ENCODE measurements at places on chromosomes 12 and 14.

DNA sequence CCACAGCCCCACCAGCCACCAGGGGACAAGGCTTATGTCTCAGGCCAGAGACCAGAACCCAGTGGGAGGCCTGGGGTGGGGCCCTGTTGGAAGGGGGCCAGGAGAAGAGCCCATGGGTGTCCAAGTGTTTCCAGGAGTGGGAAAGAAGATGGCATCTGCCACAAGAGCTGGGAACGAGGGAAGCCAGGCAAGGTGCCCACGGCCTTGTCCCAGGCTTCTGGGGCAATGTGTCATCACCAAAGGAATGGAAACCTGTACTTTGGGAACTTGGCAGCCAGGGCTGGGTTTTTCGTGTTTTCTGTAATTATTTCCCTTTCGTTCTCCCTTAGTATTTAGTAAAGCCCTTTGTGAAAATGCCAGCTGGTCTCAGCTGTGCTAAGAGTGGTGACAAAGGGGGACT, 5.3 kb upstream of the PGF start:
- no peak for DNase-seq

DNA sequence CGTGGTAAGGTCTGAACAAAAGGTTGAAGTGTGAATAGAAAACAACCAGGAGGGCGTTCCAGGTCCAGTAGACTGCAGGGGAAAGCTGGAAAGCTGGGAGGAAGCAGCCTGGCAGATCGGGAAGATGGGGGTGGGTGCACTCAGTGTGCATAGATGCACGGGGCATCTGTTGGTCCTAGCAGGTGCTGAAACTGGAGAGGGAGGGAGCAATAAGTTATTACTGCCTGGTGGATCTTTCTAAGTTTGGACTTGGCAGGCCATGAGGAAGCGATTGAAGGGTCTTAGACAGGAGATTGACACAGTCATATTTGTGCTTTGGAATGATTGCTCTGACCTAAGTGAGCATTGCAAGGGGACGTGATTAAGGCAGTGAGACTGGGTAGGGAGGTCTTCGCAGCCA, 194.4 kb downstream of the EFCAB11 start:
- no peak for DNase-seq

- no peak for DNase-seq
These were observed 150.8 kb upstream of the FSCB start for GRCh38 chr14:44657696-44658388.

DNA sequence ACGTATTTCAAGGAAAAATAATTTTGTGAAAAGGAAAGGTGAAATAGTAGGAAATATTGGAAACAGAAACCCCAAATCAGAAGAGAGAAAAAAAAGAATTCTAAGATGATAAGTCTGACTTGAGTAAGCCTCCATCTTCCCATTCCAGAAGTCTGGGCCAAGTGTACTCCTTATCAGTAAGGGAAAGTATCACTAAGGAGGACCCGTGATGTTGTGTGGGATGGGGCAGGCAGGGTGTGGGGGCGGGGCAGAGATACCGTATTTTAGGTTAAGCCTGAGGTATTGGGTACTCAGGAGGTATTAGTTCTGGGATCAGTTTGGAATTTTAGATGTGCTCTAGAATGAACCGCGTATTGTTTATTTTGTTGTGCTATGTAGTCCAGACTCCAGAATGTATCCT, 33.8 kb upstream of the PSMA6 start:
- DNase-seq, result no peak

DNA sequence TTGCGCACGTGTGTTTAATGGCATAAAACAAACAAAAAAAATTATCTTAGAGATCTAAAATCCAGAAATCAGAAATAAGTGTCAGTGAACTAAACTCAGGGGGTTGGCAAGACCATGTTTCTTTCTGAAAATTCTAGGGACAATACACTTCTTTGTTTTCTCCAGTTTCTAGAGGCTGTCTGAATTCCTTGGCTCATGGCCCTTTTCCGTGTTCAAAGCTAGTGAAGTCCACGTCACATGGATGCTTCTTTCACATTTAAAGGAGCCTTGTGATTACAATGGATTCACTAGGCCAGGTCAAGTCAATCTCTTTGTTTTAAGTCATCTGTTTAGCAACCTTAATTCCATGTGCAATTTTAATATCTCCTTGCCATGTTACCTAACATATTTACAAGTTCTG, 22.4 kb downstream of the SLCO1B3 start:
- no peak for DNase-seq

- no peak for DNase-seq
These were observed 19.6 kb downstream of the CLMN start for GRCh38 chr14:95300002-95300696.

DNA sequence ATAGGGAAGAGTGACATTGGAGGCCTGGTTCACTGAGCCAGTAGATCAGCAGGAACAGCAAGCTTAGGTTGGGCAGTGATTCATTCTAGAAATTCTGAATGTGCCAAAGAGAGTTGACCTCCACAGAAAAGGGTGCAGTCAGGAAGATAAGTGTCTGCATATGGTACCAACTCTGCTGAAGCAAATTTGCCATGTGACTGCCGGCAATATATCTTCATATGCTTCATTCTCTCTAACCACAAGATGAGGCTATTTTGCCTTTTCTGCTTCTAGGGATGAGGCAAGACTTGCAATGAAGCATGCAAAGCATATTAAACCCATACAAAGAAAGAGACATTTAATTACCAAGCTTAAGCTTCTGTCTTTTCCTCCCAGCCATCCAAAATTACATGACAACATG, 13.6 kb downstream of the CCDC198 start:
- no peak for DNase-seq

- DNase-seq, result no peak
These were observed 151.7 kb downstream of the SLC38A4 start for GRCh38 chr12:46674129-46674528.

DNA sequence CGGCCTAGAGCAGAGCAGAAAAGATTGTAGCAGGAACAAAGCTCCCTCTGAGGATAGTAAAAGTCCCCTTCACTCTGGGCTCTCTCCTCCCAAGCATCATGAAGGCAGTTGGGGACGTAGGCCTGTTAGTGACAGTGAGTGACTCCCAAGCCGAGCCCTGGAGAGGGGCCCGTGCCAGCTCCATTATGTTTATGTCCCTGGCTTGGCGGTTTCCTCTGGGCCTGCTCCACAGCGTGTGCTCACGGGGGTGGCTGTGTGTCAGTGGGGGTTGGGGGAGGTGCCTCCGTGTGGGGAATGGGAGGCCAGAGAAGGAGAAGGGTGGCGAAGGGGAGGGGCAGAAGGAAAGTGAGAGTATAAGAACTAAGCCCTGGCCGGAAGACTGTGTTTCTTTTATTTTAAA, 170.0 kb upstream of the VASH1 start:
- DNase-seq, result no peak

- DNase-seq, result no peak
These were observed 36.1 kb downstream of the PARP11 start for GRCh38 chr12:3837049-3837448.

DNA sequence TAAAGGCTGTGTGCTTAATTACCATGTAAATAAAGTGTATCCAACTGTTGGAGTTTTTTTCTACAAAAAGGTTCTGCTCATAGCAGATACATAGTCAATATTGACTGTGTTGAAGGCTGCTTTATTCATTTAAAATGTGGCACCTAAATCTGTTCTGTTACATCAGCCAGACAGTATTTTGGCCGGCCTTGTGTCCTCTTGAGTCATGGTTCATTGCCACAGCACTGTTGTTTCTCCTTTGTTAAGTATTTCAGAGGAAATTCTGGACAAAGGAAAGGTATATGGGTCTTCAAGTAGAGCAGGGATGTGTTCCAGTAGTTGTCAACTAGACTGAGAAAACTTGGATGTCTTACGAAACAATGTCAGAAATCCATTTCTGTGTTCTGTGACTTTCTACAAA, 95.5 kb downstream of the SLC38A6 start:
- DNase-seq, result no peak

DNA sequence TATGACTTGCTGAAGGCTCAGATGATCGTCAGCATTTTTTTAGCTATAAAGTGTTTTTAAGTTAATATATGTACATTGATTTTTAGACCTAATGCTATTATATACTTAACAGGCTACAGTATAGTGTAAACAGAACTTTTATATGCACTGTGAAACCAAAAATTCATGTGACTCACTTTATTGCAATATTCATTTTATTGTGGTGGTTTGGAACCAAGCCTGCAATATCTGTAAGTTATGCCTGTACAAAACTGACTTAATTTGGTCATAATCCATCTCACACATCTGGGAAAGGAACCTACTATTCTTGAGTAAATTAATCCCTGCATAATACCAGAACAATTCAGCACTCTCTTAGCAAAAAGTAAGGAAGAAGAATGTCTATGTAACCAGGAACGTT, 390.7 kb downstream of the SYT1 start:
- no peak for DNase-seq

GRCh38 chr12:57175428-57176138, 28.2 kb upstream of the LRP1-AS start:
- peak; percentile 54 for DNase-seq

DNA sequence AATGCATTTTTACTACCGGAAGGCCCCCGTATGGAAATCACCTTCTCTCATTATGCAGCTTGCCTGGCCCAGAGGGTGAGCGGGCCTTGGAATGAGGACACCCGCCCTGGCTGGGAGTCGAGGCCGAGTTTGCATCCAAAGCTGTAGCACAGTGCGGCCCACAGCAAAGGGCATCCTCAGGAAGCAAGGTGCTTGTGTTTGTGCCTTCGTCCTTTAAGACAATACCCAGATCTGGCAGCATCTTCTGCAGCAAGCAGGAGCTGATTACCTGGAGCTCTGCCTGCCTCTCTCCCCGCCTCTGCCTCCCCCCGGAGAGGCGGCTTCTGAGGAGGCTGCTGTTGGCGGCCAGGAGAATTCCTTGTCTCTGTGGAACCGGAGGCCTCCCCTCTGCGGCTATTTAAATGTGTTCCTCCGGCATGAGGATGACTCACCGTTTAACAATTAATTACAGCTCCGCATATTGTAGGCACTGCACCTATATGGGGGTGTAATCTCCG, 145.3 kb downstream of the CACNA1C start:
- DNase-seq, result no peak

DNA sequence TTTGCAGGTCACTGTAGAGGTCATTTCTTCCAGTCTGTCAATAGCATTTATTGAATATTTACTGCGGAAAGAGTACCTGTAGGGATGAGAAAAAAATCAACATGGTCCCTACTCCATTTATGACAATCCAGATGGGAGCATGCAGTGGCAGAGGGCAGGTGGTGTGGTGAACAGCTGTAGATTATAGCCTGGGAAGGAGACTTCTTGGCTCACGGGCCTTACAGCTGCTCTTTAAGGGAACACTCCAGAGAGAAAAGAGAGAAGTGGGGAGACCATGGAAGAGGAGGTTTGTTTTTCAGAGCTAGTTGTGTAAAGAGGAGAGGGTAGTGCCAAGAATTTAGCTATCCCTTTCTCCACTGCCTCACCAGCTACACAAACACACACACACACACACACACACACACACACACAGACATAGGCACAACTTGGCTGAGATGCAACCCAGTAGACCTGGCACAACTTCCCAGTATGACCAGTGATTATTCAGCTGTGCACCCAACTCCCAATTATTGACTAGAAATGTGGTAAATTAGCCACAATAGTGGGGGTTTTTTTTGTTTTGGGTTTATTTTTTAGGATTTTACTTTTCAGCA, 41.0 kb downstream of the GPHB5 start:
- DNase-seq, result no peak

- DNase-seq, result no peak
These were observed 77.6 kb downstream of the ZFP36L1 start for GRCh38 chr14:68714991-68715924.

DNA sequence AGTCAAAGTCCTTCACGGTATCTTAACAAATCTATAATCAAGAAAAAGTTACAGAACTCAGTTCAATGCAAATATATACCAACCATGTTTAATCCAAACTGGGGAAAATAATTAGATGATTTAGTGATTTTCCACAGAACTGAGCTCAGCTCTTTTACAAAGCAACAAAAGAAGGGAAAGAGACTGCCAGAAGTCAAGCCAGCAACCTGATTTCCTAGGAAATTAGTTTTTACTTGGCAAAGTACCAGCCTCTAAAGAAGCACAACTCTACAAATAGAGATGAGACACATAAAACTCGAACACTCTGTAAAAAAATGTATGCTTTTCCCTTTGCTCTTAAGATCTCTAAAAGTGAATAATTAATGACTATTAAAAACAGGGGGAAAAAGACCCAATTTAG, 19.4 kb downstream of the NUMB start:
- DNase-seq, result no peak
